Glutamatergic neuron (in vitro differentiated cells): ENCODE measurements at places on chromosomes 2 and 18.

GRCh38 chr2:190809876-190810525 is 70.6 kb upstream of the GLS start:
- no peak for DNase-seq

DNA sequence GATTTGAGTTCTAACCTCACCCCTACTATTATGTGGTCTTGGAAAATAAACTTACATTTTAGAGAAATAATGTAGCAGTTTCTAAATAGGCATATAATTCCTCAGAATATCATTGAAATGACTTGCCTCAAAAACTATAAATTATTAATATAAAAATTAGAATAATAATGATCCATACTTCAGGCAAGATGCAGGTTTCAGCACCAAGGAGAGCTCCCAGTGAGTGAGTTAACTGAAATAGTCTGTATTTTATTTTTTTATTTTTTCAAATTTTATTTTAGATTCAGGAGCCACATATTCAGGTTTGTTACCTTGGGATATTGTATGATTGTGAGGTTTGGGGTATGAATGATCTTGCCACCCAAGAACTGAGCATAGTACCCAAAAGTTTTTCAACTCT is 472.2 kb upstream of the DCC start:
- DNase-seq = no peak

DNA sequence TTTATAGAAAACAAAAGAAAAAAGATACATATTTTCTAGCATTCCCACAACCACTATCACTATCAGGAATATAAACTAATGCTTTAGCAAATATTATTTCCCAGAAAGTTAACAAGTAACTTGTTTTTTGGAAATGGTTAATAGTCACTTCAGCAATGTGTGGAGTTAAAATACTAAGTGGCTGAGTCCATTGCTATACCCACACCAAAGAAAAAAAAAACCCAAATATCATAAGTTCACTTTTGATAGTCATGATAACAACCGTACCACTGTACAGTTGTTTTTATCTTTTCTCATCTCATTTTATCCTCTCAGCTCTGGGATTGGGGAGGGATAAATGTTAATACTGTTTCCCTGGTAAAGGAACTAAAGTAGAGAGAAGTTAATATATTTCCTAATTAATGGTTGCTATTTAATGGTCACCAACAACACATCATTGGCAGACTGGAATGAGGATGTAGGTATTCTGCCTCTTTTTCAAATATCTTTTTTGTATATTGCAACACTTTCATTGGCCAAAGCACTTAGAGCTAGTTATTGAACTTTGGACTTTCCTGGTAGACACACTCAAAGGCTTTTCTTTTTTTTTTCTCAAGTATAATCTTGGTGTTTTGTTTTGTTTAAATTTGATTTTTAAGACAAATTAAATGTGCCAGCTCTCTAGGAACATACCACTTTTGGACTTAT is 18.4 kb upstream of the KANSL1L start:
- no peak for DNase-seq

GRCh38 chr2:96953611-96953978 is 32.8 kb downstream of the FAM178B start:
- no peak for DNase-seq

GRCh38 chr18:73286584-73286983 is 418.8 kb upstream of the NETO1 start:
- no peak for DNase-seq

GRCh38 chr18:8124232-8125146 is 484.7 kb upstream of the RAB12 start:
- DNase-seq = no peak

- DNase-seq = no peak
These were observed 630.9 kb upstream of the FAM98A start for GRCh38 chr2:34229998-34230397.

DNA sequence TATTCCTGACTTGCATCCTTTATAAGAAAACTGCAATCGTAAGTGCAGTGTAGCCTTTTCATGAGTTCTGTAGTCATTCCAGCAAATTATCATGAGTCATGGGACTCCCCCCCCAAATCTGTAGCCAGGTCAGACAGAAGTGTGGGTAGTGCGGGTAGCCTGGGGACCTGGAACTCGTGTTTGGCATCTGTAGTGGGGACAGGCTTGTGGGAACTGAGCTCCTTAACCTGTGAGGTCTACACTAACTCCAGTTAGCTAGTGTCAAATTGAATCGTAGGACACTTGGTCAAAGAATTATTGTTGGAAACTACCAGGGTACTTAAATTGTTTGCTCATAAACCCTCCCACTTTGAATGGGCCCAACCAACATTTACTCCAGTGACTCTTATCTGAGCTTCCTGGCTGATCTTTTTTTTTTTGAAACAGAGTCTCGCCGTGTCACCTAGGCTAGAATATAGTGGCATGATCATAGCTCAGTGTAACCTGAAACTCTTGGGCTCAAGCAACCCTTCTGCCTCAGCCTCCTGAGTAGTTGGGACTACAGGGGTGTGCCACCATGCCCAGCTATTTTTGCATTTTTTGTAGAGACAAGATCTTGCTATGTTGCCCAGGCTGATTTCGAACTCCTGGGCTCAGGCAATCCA is 12.4 kb downstream of the PFN4 start:
- DNase-seq = no peak

DNA sequence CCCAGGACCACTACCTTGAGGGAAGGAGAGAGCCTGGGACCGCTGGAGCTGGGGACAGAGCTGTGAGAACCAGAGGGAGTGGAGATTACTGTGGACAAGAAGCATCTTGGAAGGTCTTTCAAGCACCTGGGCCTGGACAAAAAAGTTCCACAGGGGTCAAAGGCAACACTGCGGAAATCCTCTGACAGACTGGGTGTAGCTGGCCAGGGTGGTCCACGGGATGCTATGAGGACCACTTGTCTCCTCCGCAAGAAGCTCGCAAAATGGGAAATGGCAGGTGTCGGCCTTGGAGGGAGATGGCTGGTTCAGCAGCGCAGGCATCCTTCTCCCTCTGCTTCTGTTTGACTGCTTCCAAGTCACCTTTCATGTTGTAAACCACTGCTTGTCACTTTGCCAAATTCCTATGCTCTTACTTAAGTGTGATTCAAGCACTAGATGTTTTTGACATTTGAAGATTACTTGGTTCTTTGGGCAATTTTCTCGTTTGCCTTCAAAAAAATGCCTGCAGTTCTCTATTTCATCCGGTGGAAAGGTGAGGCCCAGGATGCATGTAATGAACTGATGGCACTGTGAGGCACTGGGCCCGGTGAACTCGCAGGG is 27.7 kb downstream of the KLHL29 start:
- DNase-seq = no peak

- no peak for DNase-seq
These were observed 1097.9 kb upstream of the CNTNAP5 start for GRCh38 chr2:122927197-122927596.

GRCh38 chr2:67242456-67242855 is 154.7 kb upstream of the ETAA1 start:
- DNase-seq = no peak

- no peak for DNase-seq
These were observed 10.4 kb downstream of the NCAPH start for GRCh38 chr2:96345868-96346462.

GRCh38 chr2:202750763-202751427 is 116.1 kb downstream of the FAM117B start:
- DNase-seq = no peak

DNA sequence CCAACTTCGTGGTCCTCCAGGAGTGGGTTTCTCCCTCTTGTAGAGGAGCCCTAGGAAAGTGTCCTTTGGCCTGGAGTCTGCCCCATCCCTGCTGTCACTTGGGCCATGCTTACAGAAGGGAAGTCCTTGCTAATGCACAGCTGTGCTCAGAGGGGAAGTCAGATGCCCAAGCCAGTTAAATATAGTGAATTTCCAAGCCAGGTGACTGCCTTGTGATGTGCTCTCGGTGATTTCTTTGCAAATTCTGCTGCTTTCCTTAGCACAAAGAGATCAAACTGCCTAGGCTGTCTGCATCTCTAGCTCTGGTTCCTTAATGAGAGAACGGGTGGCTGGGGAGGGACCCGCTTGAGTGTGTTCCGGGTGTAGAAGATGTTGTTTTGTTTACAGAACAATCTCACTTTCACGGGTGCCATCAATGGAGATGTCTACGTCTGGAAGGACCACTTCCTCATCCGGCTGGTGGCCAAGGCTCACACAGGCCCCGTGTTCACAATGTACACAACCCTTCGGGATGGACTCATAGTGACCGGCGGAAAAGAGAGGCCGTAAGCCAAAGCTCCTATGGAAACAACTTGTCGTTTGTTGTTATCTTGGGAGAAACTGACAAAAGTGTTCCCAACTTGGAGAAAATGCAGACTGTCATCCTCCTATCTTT is 91.4 kb downstream of the RTN4 start:
- no peak for DNase-seq

- DNase-seq = no peak
These were observed 6.8 kb downstream of the THUMPD2 start for GRCh38 chr2:39772086-39772811.

DNA sequence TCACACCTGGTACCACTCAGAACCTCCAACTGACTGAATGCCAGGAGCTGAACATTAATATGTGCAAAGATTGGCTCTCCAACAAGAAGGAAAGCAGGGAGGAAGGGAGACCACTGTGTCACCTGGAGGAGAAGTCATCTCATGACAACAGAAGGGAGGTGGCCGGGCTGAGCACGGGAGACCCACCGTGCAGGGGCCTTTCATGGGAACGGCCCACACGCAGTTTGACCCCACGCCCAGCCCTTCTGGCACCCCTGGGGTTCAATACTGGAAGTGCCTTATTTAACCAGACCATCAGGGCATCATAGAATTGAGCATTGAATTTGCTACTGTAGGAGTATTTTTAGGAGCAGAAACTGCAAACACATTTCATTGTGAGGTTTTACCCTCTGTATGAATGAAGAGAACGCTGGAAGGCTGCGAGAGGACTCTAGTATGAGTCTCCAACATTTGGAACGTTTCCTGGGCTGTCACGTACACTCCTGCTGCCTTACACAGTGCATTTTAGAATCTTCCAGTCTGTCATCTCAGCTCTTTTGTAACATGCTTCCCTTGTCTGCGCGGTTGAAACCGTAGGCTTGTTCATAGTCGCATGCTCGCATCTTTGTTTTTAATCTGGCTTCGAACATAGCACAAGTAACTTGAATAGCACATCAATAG is 132.1 kb downstream of the NFATC1 start:
- DNase-seq = peak; percentile 6

DNA sequence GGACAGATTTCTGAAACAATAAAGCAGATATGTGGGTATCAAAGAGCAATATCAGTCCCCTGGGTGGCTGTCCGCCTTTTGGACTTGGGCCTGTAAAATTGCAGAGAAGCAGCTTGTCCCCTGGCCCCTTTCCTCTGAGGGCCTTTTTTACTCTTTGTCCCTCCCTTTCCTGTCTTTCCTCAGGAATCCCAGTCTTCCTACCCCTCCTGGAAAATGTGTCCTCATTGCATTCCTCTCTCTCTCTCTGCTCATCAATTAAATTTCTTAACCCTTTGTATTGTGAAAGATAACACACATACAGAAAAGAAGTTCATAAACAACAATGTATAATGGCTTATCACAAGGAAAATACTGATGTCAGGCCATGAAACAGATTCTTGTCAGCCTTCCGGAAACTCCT is 3.0 kb upstream of the GRB14 start:
- DNase-seq = no peak

DNA sequence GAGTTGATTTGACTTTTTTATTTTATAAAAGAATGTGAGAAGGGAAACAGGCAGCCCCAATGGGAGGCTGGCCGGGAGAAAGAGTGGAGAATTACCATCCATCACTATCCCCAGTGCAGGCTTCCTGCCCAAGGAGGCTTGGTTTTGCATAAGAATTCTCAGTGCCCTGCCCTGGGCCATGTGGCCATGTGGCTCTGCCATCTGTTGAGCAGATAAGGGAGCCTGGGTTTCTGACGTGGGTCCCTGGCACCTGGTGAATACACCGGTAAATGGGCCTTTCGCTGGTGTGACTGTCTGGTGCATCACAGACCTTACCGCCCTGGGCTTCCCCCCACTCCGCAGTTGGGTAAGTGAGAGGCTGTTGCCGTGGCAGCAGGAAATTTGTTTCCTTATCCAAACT is 54.5 kb upstream of the TMEM163 start:
- peak; percentile 31 for DNase-seq

- DNase-seq = peak; percentile 19
These were observed 210.1 kb downstream of the NDUFA10 start for GRCh38 chr2:239814861-239815601.

- no peak for DNase-seq
These were observed 105.4 kb downstream of the QPCT start for GRCh38 chr2:37449761-37450296.

GRCh38 chr2:152418688-152419087 is 83.7 kb downstream of the FMNL2 start:
- DNase-seq = no peak

- no peak for DNase-seq
These were observed 54.4 kb downstream of the RPL37A start for GRCh38 chr2:216553093-216553478.

DNA sequence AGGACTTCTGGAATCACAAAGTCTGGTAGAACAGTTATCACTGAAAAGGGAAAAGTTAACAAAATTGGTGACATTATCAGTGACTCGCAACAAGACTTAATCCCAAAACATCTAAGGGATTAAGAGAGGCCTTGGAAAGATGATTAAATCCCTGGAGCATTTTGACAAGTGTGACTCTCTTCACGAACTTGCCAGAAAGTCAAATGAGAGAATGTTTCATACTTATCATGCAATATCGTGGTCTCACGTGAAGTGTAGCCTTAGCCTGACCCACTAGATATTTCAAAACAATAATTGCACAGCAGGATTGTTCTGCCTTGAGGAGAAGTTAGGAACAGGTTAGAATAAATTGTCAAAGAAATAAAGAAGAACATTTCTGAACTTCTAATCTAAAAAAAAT is 104.5 kb downstream of the COL6A3 start:
- no peak for DNase-seq

GRCh38 chr2:239927424-239927981 is 97.6 kb downstream of the NDUFA10 start:
- DNase-seq = no peak

- DNase-seq = no peak
These were observed 155.1 kb upstream of the RASGRP3 start for GRCh38 chr2:33321236-33321771.

DNA sequence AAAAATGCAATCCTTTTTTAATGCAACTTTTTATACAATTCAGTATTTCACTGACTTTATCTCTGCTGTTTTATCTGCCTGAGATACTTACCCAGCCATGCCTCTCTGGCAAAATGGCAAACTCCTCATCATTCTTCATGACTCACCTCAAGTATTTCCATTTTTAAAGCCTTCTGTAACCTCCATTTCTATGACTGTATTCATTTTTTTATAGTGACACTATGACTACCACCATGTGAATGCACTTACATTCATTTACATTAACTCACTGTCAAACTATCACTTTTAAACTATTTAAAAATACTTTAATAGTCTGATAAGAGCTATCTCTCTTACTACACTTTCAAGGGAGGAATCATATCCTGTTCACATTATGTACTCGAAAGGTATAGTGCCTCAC is 99.4 kb upstream of the SCN7A start:
- DNase-seq = no peak
